Tibial nerve (tissue), 4 donors: ENCODE measurements at places on chromosomes 12 and 14.

DNA sequence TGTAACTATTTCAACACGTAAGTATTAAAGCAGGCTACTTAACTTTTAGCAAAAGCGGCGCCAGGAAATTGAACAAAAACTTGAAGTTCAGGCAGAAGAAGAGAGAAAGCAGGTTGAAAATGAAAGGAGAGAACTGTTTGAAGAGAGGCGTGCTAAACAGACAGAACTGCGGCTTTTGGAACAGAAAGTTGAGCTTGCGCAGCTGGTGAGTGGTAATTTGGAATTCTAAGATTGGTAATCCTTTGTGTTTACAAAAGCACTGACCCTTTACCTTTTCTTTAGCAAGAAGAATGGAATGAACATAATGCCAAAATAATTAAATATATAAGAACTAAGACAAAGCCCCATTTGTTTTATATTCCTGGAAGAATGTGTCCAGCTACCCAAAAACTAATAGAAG is 4.0 kb downstream of the PNN start:
- DNase-seq = no peak

GRCh38 chr12:11071414-11071813 is 9.3 kb upstream of the TAS2R46 start:
- DNase-seq = no peak

DNA sequence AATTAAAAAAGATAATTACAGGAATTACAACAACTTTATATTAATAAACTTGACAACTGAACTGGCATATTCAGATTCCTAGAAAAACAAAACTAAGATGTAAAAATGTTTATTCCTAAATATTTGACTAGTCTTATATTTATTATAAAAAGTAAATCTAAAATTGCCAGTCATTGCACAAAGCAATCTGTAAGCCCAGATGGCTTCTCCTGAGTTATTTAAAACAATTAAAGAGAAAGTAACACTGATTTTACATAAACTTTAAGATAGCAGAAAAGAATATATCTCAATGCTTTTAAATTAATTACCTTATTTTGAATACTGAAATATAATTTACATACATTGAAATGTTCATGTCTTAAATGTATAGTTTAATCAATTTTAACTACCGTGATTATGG is 434.1 kb upstream of the RPL10L start:
- no peak for DNase-seq

GRCh38 chr14:94368243-94368590 is 20.2 kb downstream of the SERPINA1 start:
- DNase-seq = no peak

- no peak for DNase-seq
Observed at GRCh38 chr14:73795974-73796373, 55.7 kb upstream of the PTGR2 start.

GRCh38 chr14:77542421-77543239 is 44.0 kb upstream of the ISM2 start:
- DNase-seq = no peak

- no peak for DNase-seq
Observed at GRCh38 chr12:94760786-94761185, 110.4 kb upstream of the TMCC3 start.
